ENCODE measurements at places on chromosomes 2 and 18.

- no peak for DNase-seq
These were observed 297.7 kb upstream of the DOK6 start for GRCh38 chr18:69102959-69103358.

GRCh38 chr18:75377926-75378325 is 49.6 kb downstream of the SMIM21 start:
- no peak for DNase-seq

- DNase-seq: no peak
These were observed 24.9 kb downstream of the TWIST2 start for GRCh38 chr2:238872628-238873380.

GRCh38 chr2:240395896-240396622 is 39.4 kb upstream of the GPC1 start:
- DNase-seq: no peak

GRCh38 chr2:68385907-68386287 is 20.8 kb downstream of the PLEK start:
- no peak for DNase-seq

DNA sequence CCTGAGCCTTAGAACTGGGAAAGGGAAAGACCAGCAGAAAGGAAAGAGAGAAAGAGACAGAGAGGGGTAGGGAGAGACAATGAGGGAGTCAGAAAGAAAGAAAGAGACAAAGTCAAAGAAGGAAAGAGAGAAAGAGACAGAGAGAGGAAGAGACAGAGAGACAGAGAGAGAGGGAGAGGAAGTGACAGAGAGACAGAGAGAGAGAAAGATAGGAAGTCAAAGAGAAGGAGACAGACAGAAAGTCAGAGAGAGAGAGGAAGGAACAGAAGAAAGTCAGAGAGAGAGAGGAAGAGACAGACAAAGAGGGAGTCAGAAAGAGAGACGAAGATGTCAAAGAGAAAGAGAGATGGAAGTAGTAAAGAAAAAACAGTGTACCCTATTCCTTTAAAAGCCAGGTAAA is 261.8 kb downstream of the WDPCP start:
- no peak for DNase-seq

DNA sequence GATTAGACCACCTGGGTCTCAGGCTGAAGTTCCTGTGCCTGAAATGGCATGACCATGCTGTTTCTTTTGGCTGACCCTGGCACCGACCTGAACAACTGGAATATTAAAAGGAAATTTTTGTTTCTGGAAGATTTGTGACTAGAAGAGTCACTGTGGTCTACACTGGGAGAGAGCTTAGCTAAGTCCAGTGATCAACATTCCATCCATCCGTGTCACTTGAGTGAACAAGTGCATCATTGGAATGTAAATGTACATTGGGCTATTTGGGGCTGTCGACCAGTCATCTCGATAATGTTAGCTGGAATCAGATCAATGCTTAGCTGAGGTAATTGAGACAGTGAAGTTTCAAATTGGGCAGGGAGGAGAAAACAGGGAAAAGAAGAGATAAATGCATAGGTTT is 95.4 kb upstream of the CCDC85A start:
- DNase-seq: no peak

- DNase-seq: no peak
These were observed 442.2 kb upstream of the CWC22 start for GRCh38 chr2:180449171-180449915.

- DNase-seq: no peak
These were observed 72.6 kb downstream of the TXNL1 start for GRCh38 chr18:56565551-56566345.

- DNase-seq: no peak
These were observed 213.3 kb downstream of the SH3RF3 start for GRCh38 chr2:109342256-109342850.

- no peak for DNase-seq
These were observed 4.0 kb downstream of the REEP1 start for GRCh38 chr2:86333378-86333777.

- DNase-seq: peak; percentile 57
These were observed 1.8 kb downstream of the ZCCHC2 start for GRCh38 chr18:62524440-62525200.

- DNase-seq: no peak
These were observed 14.4 kb upstream of the VRK2 start for GRCh38 chr2:58032016-58032763.

GRCh38 chr18:8614875-8615274 is 5.6 kb downstream of the RAB12 start:
- DNase-seq: no peak

GRCh38 chr18:10850840-10851239 is 298.5 kb downstream of the PIEZO2 start:
- no peak for DNase-seq

GRCh38 chr18:37163119-37163518 is 334.2 kb downstream of the KIAA1328 start:
- no peak for DNase-seq

DNA sequence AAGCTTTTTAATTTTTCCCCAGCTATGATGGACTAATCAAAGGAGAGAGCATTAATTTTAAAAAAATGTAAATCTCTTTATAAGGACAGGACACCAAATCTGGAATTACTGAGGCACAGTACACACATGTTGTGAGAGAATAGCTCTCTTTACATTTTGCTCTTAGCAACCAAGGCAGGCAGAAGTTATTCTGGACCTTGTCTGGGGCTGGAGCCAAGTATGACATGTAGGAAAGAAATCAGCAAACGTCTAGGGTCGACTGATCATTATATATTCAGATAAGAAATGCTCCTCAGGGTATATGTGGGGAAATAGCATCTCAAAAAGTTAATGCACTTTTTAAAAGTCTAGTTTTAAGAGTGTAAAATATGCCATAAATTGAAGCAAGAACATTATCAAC is 1330.0 kb upstream of the CELF4 start:
- DNase-seq: no peak

GRCh38 chr2:36044411-36044810 is 311.2 kb upstream of the CRIM1 start:
- no peak for DNase-seq

DNA sequence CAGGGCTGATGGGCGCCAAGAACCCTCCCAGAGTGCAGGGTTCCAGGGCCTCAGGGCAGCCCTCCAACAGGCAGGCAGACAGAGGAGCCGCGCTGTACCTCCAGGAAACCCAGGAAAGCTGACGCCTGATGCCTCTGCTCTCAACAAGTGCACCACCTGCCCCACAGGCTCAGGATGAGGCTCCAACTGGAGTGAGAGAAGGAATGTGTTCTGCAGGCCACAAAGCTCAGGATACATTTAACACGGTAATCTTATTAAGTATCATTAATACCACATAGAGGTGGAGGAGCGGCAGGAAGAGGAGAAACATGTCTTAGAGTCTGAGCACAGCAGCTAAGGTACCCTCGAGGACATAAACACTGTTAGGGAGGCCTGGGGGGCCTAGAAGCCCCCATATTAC is 155.9 kb upstream of the CAPN13 start:
- DNase-seq: no peak

GRCh38 chr18:55743736-55744135 is 155.7 kb upstream of the TCF4 start:
- DNase-seq: no peak

DNA sequence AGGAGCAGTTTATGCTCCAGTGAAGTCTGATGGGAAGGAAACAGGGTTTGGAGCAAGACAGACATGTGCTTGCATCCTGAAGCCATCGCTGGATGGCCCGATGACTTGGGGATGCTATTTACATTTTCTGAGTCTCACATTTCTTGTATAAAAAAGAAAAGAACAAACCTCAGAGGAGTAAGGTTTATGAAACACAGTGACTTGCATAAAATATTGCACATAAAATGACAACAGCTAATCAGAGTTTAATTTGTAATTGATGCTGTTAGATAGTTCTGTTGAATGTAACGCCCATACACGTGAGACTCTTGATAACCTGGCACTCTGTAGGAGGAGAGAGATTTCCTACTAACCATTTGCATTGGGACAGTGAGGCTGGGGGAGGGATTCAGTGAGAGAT is 16.5 kb downstream of the PRELID3A start:
- DNase-seq: no peak

DNA sequence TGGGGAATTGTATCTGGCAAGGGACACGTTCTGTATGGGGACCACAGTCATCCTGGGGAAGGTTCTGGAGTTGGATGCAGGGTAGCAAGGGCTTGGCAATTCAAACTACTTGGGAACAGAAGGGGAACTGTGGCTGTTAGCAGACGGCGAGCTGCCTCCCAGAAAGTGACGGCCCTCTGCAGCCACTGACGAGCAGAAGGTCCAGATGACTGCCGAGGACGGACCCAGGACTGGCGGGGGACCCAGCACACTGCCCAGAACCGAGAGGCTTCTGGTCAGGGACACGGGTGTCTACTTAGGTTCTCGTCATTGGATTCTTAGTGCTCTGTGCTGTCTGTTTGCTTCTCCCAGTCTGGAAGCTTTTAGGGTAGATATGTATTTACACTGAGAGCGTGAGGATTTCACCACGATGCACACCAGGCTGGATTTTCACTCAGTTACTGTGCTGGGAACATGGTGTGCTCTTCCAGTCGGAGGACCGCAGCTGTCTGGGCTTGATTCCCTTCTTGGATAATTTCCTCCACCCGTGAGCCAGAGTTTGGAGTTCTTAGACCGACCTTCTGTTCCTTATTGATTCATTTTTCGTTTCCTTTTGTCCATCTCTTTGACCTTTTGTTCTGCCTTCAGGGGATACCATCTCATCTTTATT is 13.4 kb downstream of the GPR35 start:
- DNase-seq: no peak

- no peak for DNase-seq
These were observed 102.5 kb upstream of the PIEZO2 start for GRCh38 chr18:11251891-11252270.

- no peak for DNase-seq
These were observed 39.4 kb upstream of the RND3 start for GRCh38 chr2:150526827-150527226.

GRCh38 chr2:85312404-85312803 is 15.4 kb downstream of the TGOLN2 start:
- DNase-seq: no peak

DNA sequence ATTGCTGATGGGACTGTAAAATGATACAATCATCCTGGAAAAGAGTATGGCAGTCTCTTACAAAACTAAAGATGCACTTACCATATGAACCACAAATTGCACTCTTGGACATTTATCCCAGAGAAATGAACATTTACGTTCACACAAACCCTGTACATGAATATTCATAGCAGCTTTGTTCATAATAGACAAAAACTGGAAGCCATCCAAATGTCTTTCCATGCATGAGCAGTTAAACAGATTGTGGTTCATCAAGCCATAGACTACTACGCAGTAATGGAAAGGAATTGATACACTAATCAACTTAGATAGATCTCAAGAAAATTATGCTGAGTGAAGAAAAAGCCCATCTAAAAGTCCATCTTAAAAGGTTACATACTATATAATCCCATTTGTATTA is 156.1 kb upstream of the SLC39A10 start:
- DNase-seq: no peak

DNA sequence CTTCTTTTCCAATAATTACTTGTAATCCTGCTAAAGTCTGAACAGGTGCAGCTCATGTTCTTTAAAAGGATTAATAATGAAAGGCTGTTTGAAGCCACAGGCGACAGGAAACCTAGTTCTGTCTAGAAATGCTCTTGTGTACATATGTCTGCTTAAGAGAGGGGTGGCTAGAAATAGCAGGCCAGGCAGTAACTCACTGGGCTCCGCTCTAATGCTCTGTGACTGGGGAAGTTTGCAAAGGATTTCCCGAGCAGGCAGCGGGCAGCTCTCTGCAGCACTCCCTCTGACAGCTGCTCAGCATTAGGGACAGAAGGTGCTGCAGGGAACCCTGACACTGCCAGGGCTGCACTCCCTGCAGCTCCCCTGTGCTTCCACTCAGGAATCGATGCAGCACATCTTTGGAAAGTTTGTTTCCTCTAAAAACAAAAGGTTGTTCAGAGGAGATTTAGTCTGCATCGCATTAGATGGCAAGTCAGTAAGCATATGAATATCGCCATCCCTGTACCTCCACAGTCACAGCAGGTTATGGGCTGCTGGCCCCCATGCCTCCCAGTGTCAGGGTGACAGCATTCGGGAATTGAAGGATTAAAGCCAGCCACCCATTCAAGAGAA is 33.1 kb upstream of the TTC39C start:
- no peak for DNase-seq

DNA sequence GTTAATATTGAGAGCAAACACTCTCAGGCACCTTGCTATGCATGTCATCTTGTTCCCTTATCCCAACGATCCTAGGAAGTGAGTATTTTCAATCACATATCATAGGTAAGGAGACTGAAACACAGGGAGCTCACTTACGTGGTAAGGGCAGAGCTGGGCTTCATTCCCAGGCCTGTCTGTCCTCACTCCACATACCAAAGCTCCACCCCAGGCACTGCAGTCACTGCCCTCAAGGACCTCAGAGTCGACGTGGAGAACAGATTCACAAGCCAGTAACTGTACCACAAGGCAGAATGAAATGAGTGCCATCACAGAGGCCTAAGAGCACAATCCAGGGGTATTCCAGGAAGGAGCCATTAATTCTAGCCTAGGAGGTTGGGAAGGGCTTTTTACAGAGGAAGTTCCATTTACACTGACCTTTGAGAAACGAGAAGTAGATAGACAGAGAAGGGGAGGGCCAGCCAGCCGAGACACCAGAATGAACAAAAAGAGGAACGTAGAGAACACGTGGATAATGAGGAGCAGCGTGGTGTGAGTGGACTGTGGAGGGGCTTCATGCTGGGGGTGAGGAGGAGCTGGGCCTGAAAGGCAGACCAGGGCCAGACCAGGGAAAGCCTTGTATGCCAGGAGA is 48.6 kb downstream of the KIAA2012 start:
- DNase-seq: no peak

DNA sequence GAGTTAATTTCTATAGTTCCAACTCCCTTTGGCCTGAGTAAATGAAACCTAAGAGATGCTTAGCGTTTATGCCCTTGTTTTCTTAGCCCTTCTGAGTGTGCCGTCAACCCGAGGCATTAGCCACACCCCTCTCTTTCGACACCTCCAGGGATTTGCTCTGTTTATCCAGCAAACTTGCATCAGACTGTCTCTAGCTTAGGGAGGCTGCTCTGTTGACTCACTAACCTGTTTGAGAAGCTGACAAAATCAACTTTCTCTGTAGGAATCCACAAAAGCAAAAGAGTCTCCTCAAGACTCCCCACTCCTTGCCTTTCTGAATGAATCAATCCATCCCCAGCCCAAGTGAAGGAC is 317.6 kb downstream of the TNS1 start:
- DNase-seq: no peak

- no peak for DNase-seq
These were observed 38.4 kb upstream of the ID2 start for GRCh38 chr2:8643250-8643995.

GRCh38 chr2:240713928-240714746 is 22.5 kb downstream of the AQP12A start:
- no peak for DNase-seq

DNA sequence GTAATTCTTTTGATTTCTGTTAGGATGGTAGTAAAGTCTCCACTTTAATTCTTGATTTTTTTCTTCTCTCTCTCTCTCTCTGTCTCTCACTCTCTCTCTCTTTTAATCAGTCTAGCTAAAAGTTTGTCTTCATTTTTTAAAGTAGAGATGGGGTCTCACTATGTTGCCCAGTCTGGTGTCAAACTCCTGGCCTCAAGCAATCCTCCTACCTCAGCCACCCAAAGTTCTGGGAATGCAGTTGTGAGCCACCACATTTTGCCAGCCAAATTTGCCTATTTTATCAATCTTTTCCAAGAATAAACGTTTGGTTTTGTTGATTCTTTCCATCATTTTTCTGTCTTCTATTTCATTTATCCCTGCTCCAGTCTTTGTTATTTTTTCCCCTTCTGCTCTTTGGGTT is 23.9 kb upstream of the ACOXL start:
- no peak for DNase-seq

- DNase-seq: no peak
These were observed 109.9 kb downstream of the GAREM1 start for GRCh38 chr18:32360682-32361345.

Measured in activated naive CD4-positive, alpha-beta T cell (primary cell).